NCI-H510A treated with DMSO at 0.1 percent for 48 hours (cell line): ENCODE measurements at places on chromosomes 2 and 18.
A peak's percentile ranks its signal among the peaks of the same experiment; 100 is the strongest.

GRCh38 chr2:78718024-78718423 lies 307.5 kb upstream of the REG3G start:
- DNase-seq = no peak

GRCh38 chr2:173884025-173884802 lies 81.0 kb downstream of the SP3 start:
- no peak for DNase-seq

- no peak for DNase-seq
These were observed 44.3 kb upstream of the TGIF1 start for GRCh38 chr18:3405713-3406112.

DNA sequence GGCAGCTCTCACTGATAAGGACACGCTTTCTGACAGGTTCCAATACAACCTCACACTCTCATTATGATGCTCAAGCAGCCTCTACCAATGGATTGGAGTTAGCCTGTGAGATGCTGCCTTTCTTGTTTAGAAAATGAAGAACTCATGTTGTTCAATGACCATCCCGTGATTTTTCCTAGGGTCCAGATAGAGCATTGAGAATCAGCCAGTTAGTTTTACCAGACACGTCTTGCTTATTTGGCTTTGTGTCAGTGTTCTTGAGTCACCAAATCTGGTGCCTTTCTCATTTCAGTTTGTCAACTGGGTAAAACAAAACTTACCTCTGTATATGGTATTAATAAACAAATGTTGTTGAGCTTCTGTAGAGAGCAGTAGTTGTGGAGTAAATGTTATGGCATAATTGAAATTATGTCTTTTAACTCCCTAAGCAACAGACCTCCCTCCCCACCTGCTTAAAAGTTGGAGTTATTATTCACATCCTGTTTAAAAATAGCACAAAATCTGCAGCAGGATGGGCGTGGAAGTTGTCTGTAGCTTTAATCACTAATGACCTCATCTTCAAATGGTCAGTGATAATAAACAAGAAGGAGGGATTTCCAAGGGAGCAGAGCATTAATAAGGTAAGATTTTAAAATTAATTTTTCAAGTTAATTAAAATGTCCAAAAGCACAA lies 167.3 kb downstream of the HRH4 start:
- DNase-seq = no peak

- DNase-seq = no peak
These were observed 3.3 kb downstream of the NCK2 start for GRCh38 chr2:105747991-105748390.

DNA sequence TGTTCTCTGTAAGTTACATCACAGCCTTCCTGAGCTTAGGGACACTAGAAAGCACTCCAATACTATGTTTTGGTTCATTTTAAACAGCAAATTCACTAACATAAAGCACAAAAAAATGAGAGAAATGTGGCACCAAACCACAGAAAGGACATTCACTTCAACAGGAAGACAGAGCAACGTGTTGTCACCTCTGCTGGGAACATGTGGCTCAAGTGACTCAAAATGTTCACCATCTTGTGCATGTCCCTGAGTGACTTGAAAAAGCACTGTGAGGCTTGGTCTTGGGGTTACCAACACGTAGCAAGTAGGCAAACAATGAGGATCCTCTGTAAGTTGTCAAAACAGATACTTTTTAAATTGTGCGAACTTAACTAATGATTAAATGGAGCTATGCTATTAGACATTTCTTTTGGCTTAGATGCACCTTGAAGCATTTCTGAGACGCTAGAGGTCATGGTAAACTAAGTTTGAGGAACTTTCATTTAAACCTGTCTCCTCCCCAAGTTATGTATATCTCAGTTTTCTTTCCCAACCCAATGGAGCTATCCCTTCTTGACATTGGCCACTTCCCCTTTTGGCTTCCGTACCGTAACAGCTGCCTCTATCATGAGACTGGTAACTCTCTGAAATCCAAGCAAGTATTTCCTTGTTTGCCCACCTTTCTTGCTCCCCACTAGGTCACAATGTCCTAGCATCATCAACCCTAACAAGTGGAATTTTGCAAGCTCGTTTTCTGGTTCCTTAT lies 14.0 kb upstream of the ST6GAL2 start:
- no peak for DNase-seq

DNA sequence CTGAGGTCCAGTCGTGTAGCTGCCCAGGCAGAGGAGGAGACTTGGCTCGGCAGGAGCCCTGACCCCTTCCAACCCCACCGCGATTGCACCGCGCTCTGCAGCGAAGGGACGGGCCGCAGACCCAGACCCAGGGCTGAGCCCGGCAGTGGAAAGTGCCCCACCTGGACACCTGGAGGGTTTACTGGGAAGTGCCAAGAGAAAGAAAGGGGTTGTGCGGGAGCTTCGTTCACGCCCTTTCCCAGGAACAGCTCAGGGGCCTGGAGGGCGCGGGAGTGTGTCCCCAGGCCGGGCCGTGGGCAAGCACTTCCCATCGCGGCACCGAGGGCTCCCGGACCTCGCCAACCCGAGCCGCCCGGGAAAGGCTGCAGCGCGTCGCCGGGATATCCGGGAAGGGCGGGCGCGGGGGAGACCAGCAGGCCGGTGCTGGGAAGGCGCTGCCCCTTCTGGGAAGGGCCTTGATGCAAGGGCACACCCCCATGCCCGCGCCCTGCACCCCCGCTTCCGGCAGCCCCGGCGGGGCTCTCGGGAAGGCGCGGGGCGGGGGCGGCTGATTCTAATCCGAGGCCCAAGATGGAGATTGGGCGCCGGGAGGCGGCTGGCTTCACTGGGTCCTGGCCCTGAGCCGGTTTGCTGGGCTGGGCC lies 36.1 kb upstream of the MRPL33 start:
- peak; percentile 46 for DNase-seq

- DNase-seq = no peak
These were observed 260.6 kb upstream of the CCDC68 start for GRCh38 chr18:55219823-55220222.

DNA sequence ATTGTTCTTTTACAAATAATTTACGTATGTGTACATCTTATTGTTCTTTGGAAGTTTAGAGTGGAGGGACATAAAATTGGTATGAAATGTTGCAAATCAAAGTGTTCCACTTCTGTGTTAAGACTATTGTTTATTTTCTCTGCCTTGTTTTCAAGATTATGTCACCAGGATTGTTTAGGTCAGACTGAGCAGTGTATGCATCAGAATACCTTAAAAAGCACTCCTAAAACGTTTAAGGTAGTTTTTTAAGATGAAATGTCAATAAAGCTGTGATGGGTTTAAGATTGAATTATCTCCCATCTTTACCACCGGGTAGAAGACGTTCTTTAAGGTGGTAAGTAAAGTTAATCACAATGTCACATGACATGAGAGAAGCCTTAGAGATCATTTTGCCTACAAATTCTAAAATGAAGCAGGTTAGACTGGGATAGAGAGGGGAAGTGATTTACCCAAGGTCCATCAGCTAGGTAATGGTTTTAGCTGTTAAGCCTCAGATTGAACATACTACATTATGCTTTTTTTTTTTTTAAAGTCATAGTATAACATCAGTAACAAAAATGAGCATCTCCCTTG lies 10.6 kb downstream of the VAPA start:
- no peak for DNase-seq

GRCh38 chr2:119216994-119217393 lies 6.6 kb upstream of the STEAP3 start:
- DNase-seq = no peak

DNA sequence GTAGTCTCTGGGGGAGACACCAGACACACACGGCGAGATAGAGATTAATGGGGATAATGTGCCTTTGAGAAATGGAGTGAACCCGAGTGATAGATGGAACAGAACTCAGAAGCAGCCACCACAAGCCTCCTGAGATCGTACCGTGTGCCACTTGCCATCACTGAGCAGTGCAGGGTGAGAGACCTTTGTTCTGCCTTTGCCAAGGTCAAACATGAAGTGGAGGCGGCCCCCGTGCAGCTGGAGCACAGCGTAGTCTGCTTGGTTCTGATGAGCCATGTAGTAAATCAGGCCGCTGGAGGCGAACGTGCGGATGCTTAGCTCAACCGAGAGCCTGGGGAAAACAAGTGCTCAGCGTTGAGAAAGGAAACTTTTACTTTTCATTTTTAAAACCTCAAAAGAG lies 167.0 kb downstream of the LAMA1 start:
- DNase-seq = no peak

GRCh38 chr2:101863534-101863933 lies 128.2 kb upstream of the IL1R2 start:
- no peak for DNase-seq

DNA sequence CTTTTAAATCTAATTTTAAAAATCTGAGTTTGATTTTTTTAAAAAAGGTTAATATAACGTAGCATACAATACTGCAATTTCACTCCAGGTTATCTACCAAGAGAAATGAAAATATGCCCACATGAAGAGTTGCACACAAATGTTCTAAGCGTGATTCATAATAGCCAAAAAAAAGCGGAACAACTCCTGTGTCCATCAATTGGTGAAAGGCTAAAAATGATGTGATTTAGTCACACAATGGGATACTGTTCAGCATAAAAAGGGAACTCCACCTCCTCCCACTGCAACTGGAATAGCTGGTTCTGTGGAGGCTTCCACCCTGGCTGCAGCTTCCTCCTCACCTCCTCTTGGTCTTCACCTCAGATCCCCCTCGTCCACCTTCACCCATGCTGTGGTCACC lies 132.8 kb downstream of the PIK3C3 start:
- no peak for DNase-seq

GRCh38 chr2:150552041-150552820 lies 64.8 kb upstream of the RND3 start:
- no peak for DNase-seq

DNA sequence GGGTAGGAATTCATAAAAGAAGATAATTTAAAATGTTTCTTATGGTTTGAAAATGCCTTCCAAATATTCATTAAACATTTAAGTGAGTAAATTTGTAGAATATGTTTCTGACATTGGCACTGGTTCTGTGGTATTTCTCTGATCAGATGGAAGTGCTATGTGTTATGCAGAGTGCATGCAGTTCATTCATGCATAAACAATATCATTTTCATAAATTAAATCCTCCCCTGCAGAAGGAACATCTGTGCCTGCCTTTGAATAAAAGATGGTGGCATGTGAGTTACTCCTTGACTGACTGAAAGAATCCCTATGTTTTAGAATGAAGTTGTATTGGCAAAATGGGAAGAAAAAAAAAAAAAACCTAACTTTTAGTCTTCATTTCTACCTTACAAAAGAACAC lies 5.9 kb downstream of the NEUROD1 start:
- no peak for DNase-seq

DNA sequence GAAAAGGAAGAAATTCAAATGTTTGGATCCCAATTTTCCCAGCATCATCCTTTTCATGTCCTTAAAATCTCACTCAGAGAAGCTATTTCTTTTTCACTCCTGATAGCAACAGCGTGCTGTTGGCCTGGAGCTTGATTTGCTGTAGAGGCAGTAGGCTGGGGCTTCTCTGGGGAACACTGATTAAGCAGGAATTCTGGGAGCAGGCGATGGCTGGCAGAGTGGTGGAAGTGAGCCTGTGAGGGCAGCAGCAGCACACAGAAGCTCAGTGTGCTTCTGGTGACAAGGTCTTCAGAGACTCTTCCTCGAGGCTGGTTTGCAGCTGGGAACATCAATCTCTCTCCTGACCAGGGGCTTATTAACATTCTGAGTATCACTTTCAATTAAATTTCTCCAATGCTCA lies 284.6 kb downstream of the DPP10 start:
- no peak for DNase-seq

DNA sequence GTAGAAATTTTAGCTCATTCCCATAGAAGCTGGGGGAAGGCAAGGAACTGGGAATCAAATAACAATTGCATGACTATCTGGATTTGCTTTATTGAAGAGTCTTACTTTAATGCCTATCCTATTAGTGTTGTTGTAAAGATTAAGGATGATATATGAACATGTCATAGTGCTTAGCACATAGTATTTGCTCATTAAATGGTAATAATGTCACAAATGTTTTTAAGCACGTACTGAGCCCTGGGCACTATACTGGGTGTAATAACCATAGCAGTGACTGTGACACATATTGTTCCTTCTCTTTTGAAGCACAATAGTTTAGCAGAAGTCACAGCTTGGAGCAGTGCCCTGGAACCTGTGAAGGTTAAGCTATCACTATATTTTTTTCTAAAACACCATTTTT lies 47.2 kb upstream of the DTNB start:
- DNase-seq = no peak

- peak; percentile 44 for DNase-seq
These were observed 244.9 kb downstream of the LOXHD1 start for GRCh38 chr18:46411867-46412690.

- DNase-seq = peak; percentile 95
These were observed 238.8 kb downstream of the ZNF407 start for GRCh38 chr18:74836296-74837139.

GRCh38 chr2:52558265-52558664 lies 1209.3 kb upstream of the CHAC2 start:
- no peak for DNase-seq

DNA sequence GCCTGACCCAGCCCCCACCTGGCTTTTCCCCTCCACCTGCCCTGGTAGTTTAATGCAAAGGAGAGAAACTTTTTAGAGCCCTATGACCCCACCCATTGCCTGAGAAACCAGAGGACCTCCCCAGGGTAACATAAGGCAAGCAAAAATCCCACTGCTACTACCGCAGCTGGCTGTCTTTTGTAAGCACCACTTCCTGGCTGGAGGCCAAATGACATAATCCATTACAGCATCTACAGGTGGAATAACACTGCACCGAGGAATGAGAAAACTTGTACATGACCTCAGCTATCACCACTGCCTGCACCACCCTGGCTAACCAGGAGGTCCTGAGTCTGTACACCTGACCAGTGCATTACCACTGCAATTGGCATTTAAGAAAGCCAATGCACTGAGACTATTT lies 149.6 kb upstream of the GALNT5 start:
- peak; percentile 45 for DNase-seq

DNA sequence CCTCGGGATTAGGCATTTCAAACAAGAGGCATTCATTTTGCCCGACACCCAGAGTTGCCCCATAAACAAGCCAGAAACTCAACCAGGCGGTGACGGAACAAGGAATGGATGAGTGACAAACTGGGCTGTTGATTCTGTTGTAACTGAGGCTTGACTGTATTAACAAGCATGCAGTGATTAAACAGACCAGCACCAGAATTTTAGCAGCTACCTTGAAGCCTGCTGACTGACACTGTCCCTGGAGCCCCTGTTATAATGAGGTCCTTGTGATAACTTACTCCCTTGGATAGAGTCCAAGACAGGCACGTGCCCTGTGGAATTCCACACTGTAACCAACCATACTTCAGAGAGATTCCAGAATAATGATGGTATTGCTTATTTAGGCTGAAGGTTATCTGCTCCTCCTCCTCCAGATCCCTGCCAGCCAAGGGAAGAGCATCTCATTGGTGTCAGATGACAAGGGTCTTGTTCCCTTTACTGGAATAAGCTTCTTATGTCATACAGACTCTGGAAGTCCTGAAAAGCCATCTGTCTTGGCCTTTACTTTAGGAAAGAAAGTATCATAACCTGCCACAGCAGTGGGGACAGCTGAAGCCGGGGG lies 97.1 kb upstream of the RMDN2 start:
- DNase-seq = peak; percentile 25
